Fibroblast of the aortic adventitia (primary cell): ENCODE measurements at places on chromosomes 13 and 19. TPM values are rescaled to one million over a fixed set of nuclear protein-coding genes. Genes with fewer than 3 reads are reported as not detected.

FCAR gene
- not detected in 2 replicates for total RNA-seq

ZNF792 gene
- total RNA-seq = 1.7 and 3.0 TPM in 2 replicates

AZU1 gene
- not detected in 2 replicates for total RNA-seq

EXOC3L2 gene
- total RNA-seq = under 0.01 TPM in 1 of 2 replicates, not detected in the other

MEIOSIN gene
- not detected in 2 replicates for total RNA-seq

NLRP9 gene
- total RNA-seq = not detected in 2 replicates

ELSPBP1 gene
- not detected in 2 replicates for total RNA-seq

ZNF527 gene
- total RNA-seq = 6.8 and 9.2 TPM in 2 replicates

TMPRSS9 gene
- not detected in 2 replicates for total RNA-seq
